ENCODE measurements at places on chromosomes 16 and 17. TPM values are rescaled to one million over a fixed set of nuclear protein-coding genes. Genes with fewer than 3 reads are reported as not detected.

Gene FNDC8
- not detected for total RNA-seq

Gene TMEM231
- 6.0 TPM for total RNA-seq

Gene MAPT
- total RNA-seq = 2.2 TPM

- DNase-seq = no peak
Observed at GRCh38 chr17:30091121-30091670, 25.4 kb upstream of the NSRP1 start.

DNA sequence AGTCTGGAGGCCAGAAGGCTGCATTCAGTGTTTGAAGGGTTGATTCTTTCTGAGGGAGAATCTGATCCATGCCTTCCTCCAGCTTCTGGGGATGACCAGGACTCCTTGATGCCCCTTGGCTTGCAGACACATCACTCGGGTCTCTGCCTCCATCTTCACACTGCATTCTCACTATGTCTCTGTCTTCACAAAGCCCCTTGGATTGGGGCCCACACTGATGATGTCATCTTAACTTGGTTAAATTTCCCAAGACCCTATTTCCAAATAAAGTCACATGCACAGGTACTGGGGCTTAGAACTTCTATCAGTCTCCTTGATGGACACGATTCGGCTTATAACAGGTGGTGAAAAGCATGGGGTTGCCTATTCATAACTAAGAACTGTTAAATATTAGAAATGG is 112.1 kb upstream of the MYOCD start:
- no peak for DNase-seq

- DNase-seq = peak; percentile 47
Observed at GRCh38 chr17:16925461-16926060, 46.4 kb downstream of the TNFRSF13B start.

DNA sequence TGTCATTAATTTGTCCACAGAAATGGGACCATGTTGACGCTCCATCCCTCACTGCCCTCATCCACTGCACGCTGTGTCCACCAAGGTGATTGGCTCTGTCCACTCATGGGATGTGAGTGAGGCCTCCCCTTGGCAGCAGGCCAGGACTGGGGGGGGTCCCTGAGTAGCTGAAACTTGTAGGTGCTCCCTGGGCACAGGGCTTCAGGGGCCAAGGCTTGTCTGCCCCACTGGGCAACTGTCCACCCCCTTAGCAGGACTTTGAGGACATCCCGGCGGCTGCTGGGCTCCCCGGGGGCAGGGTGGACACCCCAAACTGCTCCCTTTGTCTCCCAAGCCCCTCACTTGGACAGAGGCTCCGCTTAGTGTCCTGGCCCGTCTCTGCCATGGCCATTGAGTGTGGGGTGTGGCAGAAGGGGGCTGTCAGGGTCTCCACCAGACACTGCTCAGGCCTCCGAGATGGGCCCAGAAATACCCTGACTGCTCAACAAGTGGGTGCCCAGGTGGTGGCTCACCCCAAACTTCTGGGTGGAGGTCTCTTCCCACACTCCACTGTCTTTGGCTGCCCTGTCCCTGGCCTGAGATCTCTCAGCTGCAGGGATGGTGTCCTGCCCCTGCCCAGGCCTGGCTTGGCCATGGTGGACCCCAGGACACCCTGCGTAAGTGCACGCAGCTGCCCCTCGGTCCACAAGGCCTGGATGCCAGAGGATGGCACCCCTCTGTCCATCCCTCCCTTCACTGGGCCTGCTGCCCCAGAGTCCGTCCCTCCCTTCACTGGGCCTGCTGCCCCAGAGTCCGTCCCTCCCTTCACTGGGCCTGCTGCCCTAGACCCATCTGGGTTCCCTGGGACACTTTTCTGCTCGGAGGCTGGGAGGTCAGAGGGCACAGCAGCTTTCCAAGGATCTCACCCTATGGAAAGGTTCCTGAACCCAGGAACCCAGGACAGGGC is 2.9 kb upstream of the RAB40C start:
- no peak for DNase-seq

DNA sequence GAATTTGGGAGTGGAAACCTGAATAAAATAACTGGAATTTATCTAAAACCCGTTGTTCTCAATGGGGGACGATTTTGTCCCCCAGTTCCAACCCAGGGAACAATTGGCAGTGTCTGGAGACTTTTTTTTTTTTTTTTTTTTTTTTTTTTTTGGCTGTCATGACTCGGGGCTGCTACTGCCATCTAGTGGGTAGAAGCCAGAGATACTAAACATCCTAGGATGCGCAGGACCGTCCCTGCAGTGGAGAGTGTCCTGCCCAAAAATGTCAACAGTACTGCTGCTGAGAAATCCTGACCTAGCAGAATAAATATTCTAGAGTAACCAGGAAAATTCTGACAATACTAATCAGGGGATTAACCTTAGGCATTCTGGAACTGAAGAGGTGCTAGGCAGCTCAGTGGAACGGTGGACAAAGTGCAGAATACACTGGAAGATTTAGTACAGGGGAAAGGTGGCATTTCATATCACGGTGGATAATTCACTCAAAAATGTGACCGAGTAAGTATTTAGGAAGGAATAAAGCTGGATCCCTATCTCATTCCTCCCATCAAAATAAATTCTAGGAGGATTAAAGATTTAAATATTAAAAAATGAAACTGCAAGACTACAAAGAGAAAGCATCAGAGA is 107.6 kb downstream of the SPECC1 start:
- peak; percentile 51 for DNase-seq

DNA sequence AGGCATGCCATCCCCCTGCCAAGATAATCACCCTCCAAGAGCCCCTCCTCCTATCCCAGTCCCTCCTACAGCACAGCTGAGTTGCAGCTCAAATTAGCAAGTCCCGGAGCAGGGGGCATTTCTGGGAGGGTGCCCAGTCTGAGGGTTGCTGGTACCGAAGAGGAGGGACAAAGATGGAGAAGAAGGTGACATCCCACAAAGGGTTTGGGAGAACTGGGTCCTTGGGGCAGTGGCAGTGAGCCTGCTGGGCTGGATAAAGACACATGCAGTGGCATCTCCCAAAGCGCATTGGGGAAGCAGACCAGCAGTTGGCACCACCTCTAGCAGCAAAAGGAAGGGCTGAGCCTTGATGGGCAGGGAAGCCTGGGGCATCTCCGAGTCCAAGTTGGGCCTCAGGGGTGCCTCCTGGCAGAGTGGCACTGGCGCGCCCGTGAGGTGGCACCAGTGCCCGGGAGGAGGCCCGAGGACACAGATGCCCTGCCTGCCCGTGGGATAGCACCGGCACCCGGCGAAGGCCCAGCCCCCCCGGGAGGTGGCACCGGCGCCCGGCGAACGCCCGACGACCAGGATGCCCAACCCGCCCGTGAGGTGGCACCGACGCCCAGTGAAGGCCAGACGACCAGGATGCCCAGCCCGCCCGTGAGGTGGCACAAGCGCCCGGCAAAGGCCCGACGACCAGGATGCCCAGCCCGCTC is 622 bp downstream of the TOM1L2 start:
- no peak for DNase-seq

DNA sequence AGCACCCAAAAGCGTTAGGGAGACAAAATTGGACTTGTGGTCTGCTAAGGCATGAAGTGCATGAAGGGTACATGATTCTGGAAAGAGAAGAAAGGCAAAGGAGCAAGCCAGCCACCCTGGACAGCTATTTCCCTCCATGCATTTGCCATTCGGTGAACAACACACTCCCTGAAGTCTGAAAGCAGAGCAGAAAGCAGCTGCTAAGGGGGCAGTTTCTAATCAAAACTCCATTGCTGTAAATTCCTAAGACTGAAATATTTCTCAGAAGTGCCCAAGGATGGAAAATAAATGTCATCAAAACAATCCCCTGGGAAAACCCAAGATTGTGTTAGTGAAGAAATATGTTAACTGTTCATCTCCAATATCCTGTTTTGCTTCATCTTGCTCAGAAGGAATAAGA is 44.3 kb downstream of the PMP22 start:
- DNase-seq = no peak

DNA sequence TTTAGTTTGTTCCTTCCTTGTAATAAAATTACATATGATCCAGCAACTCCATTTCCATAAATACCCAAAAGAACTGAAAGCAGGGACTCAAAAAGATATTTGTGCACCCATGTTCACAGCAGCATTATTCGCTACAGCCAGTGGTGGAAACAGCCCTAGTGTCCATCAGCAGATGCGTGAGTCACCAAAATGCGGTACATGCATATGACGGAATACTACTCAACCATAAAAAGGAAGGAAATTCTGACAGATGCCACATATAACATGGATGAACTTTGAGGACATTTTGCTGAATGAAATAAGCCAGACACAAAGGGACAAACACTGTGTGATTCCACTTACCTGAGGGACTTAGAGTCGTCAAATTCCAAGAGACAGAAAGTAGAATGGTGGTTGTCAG is 9.1 kb upstream of the SLC47A2 start:
- DNase-seq = no peak

- DNase-seq = no peak
Observed at GRCh38 chr16:87119748-87120147, 197.4 kb downstream of the C16orf95 start.

DNA sequence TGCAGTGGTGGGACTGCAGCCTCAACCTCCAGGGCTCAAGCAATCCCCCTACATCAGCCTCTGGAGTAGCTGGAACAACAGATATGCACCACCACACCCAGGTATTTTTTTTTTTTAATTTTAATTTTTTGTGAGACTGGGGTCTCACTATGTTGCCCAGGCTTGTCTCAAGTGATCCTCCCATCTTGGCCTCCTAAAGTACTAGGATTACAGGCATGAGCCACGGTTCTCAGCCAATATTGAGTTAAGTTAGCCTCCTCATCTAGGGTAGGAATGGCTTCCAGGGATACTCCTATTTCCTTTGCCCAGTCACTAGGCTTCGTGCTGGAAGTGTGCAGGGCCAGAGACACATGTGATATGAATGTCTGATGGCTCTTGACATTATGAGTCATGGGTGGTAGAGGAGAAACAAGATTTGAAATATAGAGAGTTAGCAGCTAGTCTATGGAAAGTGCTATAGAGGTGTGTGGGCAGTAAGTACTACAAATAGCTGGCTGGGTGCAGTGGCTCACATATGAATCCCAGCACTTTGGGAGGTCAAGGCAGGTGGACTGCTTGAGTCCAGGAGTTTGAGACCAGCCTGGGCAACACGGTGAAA is 8.0 kb upstream of the HES7 start:
- no peak for DNase-seq

DNA sequence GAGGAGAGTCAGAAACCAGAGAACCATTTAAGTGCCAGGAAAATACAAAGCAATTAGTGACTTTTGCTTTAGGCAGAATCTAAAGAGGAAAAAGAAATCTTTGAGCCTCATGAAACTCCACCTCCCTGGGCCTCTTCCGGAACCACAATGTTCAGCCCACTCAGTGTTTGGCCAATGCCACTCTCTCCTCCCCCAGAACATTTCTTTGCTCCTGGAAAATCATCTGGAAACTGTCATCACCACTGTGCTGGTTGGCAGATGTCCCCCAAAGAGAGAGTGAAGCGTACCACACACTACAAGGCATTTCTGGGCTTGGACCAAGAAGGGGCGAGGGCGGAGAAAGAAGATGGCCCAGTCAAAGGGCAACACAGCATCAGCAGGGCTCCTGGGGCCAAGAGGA is 7.1 kb upstream of the SOX9 start:
- no peak for DNase-seq

DNA sequence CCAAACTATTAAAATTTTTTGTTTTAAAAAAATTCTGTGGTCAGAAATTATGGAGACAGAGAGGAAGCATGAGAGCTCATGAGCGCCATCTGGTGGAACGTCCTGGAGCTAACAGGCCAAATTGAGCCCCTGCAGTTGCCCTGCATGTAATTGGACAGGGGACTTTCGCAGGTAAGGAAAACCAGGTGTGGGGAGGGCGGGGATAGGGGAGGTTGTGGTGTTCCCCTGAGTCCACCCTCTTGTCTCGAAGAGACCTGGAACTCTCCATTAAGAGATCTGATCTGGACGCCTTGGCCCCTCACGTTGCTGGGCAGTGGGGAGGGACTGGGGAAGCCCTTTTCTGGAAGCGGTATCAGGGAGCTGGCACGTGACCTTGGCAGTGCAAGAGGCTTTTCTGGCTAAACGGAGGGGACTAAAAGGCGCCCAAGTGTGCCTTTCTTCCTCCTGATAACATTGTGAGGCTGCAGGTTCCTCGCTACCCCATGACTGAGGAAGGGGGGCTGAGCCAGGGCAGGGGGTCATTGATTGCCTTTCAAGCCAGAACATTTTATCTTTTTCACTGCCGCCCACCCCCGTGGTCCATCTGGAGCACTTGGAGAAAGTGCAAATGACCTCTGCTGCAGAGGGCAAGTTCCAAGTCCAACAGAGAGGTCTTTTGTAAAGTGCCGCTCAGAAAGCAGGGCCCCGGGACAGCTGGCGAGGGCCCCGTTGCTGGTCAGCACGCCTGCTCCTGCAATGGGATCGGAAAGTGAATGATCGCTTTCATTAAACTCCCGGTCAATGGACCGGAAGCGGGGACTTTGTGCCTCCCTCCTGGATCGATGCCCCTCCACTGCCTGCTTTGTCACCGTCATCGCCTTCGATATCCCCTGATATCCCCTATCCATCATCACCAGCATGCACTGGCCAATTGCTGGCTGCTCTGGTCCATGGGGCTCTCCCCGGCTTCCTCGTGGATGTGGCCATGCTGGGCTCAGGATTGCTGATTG is 18.4 kb downstream of the PDILT start:
- DNase-seq = no peak

DNA sequence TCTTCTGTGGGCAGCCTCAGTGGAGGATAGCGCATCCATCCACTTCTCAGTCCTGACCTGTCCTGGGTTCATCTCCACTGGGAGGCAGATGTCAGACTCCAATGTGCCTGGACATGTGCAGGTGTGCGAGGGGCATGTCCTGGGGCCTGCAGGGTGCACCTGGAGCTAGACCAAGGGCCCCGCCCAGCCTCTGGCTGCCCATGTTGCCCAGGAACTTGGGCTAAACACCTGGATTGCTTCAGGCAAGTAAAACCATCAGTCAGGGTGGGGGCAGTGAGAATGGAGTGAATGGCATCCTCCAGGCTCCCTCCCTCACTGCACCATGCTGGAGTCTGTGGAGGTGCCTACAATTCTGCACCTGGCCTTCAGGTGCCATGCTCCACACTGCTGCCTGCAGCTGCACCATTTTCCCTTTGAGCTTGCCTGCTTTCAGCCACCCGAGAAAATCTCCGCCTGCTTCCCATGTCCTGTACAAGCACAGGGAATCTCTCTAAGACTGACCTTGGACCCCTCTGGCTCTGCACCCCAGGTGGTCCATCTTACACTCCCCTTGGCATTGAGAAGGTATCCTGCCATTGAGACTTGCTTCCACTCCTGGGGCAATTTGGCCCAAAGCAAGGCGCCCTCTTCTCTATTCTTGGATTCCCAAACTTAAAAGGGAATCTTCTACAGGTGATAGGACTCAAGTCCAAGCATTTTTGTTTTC is 2.1 kb upstream of the MFSD6L start:
- DNase-seq = no peak

DNA sequence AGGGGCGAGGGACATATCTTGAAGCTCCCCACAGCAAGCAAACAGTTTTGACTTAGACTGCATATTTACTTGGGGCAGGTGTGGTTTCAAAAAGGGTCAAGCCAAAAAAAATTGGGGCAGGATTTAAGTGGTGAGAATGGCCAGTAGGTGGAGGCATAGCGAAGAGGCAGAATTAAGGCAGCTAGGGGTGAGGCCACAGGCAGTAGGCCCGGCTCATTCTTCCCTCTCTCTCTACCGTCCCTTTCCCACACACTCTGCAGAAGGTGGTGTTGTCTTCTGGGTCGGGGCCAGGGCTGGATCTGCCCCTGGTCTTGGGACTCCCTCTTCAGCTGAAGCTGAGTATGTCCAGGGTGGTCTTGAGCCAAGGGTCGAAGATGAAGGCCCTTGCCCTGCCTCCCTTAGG is 2.6 kb downstream of the SHBG start:
- DNase-seq = peak; percentile 42
